ENCODE measurements at places on chromosomes 7 and 10.

GRCh38 chr7:22542669-22543068 is 42.7 kb upstream of the STEAP1B start:
- no peak for DNase-seq

- no peak for DNase-seq
Measured at GRCh38 chr7:3164380-3164792, 120.7 kb upstream of the CARD11 start.

DNA sequence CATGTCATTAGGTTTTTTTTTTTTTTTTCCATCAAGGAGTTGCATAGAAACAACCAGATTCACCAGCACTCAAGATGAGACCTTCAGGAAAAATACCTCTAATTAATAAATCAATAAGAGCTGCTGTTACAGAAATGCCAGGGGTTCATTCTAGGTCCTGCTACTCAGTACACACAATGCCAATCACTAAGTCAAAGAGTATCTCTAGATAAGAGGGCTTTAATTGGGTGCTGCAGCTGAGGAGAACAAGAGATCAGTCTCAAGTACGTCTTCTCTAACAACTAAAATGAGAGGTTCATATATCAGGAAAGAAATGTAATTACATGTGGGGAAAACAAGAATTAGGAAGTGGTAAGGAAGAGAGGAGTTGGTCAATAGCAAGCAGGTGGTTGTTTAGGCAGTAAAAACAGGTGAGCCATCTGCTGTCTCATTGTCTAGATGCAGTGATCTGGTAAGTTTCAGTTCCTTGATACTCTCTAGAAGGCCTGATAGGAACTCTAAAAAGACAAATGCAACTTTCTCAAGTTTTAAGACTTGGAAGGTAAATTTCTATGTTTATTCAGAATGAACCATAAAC is 272.9 kb upstream of the ZWINT start:
- DNase-seq = no peak

- no peak for DNase-seq
Measured at GRCh38 chr10:11272915-11273389, 255.3 kb downstream of the CELF2 start.

DNA sequence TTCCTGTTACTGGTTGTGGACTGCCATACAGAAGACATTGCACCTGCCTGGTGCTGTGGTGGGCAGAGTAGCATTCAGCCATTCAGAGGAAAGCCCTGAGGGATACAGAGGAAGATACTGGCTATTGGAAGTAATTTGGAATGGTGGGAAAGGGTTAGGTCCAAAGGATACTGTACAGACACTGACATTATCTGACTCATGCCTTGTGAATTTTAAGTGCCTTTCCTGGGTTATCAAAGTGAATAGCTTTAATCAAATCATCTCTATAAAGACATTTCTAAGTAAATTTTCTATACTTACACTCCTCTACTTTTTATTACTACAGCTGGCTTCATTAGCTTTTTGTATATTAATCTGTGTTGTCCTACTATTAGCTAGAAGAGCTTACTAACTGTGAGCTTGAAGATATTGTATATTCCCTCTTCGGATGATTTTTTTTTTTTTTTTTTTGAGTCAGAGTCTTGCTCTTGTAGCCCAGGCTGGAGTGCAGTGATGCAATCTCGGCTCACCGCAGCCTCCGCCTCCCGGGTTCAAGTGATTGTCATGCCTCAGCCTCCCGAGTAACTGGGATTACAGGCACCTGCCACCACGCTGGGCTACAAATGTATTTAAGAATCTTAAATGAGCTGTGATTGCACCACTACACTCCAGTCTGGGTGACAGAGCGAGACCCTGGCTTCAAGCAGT is 186.5 kb downstream of the ADK start:
- no peak for DNase-seq

GRCh38 chr7:65955718-65956117 is 26.3 kb downstream of the GUSB start:
- DNase-seq = no peak

- no peak for DNase-seq
Measured at GRCh38 chr7:71186535-71187057, 54.7 kb downstream of the GALNT17 start.

- peak; percentile 19 for DNase-seq
Measured at GRCh38 chr10:89342206-89342958, 14.6 kb downstream of the IFIT3 start.

DNA sequence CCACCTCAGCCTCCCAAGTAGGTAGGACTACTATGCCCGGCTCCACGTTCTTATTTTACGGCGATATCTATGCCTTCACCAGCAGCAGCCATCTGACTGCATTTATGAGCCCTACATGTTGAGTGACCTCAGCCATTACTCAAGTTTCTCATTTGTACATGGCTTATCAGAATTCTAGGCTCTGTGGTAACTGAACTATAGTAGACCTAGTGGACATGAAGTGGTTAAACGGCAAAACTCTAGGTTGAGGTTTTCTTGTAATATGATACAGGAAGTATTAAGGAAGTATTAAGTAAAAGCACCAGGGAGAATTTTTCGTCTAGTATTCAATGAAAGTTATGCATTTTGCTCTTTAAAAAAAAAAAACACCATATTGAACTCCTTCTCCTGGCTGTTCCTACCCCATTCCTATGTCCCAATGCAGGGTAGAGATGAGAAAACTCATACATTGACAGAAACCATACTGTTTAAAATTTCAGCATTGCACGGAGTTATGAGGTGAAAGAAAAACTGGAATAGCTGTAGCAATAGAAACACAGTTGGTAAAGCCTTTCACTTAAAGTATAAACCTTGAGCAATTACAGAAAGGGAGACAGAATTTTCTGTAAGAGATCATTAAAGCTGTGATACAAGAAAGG is 39.8 kb upstream of the EPC1 start:
- no peak for DNase-seq

DNA sequence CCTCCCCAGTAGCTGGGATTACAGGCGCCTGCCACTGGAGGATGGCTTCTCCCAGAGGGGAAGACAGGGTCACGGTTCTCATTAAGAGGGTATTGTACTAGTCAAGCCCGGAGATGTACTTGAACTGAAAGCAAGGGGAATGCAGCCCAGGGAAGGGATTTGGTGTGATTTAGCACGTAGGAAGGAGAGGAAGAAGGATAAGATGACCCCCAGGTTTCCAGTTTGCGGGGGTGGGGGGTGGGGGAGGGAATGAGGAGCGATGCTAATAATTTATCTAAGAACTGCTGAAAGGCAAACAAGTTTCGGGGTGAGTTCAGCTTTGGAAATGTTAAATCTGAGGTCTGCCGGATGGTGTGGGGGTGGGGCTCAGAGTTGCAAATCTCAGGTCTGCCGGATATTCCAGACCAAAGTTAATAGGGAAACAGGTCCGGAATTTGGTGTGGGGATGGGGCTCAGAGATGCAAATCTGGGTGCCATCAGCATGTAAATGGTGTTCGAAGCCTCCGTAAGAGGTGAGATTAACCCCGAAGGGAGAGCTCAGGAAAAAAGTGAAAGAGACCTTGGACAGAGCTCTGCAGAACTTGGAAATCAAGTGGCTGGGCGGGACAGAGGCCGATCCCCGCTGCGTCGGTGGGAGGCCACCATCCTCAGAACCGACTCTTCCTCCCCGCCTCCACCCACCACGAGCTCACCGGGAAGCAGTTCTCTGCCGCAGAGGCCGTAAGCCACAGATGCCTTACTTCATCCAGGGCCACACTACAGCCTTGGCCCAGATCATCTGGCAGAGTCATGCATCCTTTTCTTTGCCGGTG is 1.6 kb upstream of the SEPHS1 start:
- no peak for DNase-seq

- no peak for DNase-seq
Measured at GRCh38 chr7:145478541-145478940, 638.1 kb upstream of the CNTNAP2 start.

GRCh38 chr10:114024876-114025610 is 18.6 kb upstream of the ADRB1 start:
- DNase-seq = no peak

GRCh38 chr10:70914316-70914864 is 26.0 kb upstream of the PCBD1 start:
- DNase-seq = no peak

DNA sequence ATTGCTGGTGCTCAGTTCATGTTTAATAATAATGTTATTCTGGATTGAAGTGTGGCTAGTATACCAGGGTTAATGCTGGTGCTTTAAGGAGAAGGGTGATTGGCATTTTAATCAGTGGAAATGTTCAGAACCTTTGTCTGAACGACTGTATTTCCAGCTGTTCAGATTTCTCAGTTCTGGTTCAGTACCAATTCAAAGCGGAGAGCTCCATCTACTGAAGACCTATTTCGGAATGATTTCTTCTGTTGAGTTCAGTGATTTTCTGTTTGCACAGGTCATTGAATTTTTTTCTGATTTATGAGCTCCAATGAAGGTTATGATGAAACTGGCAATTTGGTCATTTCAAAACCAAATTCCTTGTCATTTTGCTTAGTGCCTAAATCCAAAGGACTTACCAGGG is 160.1 kb downstream of the EXOC4 start:
- no peak for DNase-seq

DNA sequence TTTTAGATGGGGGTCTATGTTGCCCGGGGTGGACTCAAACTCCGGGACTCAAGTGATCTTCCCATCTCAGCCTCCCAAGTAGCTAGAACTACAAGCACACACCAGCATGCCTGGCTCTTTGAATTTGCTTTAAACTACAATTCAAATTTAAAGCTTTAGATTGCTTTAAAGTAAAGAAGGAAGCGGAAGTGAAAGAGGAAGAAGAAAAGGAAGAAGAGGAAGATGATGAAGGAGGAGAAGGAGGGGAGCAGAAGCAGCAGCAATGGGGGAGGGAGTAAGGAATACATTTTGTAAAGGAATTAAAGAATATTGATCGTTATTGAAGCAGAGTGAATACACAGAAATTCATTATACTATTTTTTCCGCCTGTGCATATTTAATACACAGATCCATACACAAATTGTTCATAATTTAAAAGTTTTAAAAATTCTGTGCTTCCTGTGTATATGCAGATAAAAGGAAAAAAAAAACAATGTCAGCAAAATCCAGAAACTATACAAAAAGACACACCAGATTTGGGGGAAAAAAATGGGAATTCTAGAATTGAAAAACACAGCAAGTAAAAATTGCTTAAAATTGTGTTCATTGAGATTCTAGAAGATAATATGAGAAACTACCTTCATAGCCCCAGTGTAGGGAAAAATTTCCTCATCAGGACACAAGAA is 60.8 kb upstream of the KCNMA1 start:
- DNase-seq = no peak
